ENCODE measurements at places on chromosomes 3 and 15.
A peak's percentile ranks its signal among the peaks of the same experiment; 100 is the strongest.

- no peak for DNase-seq
Observed at GRCh38 chr3:69746119-69746518, 6.9 kb downstream of the MITF start.

DNA sequence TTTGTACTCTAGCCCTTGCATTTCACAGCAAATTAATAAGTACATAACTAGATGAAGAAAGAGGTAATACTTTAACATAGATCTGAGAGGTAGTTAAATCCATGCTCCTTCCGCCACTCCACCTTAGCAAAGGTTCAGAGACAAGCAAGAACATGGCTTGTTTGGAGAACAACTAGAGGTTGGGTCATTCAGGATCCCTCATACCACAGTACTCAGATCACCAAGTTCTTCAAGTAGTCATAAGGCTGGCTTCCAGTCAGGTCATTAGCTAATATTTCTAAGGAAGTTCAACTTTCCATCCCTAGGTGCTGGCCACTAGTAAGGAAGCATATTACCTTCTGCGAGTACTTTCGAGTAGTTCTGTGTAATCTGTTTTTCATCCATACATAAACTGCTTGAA lies 44.1 kb downstream of the CD200R1 start:
- no peak for DNase-seq

- DNase-seq: no peak
Observed at GRCh38 chr15:40096094-40096891, 12.4 kb downstream of the BMF start.

- no peak for DNase-seq
Observed at GRCh38 chr3:61828880-61829721, 267.7 kb downstream of the PTPRG start.

GRCh38 chr15:43527016-43527801 lies 9.8 kb downstream of the MAP1A start:
- DNase-seq: no peak

DNA sequence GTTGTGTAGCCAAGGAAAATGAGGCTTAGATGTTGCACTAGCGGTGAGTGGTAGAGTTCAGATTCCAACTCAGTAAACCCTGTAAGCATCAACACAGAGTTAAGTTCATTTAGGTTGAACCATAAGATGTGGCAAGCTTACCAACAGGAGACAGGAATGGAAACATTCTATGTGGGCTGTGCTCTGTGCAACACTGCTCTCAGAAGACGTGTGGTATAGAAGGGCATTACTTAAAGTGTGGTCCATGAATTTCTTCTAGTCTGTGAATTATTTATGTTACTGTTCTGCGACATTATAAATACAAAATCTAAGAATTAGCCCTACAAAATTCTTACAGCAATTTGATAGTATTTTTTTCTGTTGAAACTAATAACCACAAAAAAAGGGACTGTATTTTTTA lies 213.3 kb downstream of the GRM7 start:
- DNase-seq: no peak

DNA sequence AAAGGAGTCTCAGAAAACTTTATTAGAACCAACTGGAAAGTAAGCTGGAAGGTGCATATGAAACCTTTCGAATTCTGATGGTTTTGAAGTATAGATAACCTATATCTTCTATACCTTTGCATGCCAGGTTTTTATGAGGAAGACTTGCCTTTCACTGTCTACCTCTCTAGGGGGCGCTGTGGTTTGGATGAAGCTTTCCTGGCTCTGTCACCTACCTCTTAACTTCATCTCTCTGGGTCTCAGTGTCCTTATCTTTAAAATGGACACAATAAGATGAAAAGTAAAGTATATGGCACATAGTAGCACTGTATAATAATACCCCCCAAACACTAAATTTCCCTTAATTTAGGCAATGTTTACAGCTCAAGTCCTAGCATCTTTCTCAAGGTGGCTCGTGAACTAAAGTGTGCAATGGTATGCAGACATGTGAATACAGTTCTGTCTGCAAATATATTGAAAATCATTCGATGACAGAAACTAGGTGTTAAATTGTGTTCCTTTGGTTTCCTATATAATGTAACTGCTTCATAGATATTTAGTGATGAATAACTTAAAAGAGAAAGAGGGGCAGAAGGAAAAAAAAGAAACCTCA lies 314.3 kb downstream of the CHST2 start:
- DNase-seq: peak; percentile 23

DNA sequence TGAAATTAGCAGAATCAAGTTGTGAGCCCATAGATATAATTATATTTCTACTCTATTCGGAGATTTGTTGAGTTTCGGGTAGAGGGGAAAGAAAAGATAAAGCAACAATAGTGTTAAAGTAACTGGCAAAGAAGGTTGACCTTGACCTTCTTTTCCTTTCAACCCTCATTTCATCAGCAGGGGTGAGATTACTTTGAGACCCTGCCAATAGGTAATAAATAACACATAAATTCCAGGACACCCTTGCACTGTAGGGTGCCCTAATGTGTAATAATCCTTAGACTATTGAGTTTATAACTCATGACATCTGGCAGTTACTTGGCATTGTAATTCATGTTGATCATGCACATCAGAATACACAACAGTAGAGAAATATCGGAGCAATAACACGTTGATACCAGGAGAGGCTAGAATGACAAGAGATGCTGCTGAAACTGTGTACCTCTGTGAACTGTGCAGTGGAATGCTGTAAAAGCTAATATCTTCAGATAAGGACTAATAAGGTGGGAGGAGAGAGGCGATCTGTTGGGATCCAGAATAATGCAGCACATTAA lies 426.7 kb downstream of the ROBO2 start:
- DNase-seq: no peak

DNA sequence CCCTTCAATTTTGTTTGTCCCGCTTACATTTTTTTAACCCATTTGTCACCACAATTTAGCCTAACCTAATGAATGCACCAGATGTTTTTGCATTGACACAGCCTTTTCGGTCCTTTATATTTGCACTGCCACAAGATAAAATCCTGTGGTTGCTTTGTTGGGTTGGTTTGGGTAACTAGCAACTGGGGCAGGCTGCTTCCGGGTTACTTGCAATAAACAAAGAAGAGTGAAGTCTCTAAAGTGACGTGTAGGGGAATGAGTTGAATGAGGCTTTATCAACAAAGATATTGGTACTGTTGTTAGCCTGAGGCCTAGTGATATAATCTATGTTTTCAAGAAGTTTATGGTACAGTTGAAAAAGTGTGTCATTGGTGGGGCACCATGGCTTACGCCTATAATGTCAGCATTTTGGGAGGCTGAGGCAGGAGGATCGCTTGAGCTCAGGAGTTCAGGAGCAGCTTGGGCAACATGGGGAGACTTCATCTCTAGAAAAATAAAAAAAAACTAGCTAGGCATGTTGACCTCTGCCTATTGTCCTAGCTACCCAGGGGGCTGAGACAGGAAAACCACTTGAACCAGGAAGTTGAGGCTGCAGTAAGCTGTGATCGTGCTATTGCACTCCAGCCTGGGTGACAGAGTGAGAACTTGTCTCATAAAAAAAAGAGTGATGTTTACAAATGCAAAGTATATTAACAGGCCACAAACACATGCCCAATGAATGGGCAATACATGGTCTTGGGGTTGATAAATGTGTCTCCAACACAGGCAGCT lies 121.8 kb downstream of the OXSM start:
- no peak for DNase-seq

Data from CD14-positive monocyte (primary cell).